Left renal cortex interstitium (tissue), 4 donors: ENCODE measurements at places on chromosomes 13 and 19. TPM values are rescaled to one million over a fixed set of nuclear protein-coding genes. Genes with fewer than 3 reads are reported as not detected.

The GIPC3 gene
- polyA plus RNA-seq = 2.8 TPM

The RNF225 gene
- polyA plus RNA-seq = not detected

The ZNF845 gene
- 10.8 TPM for polyA plus RNA-seq

The IGFL2 gene
- polyA plus RNA-seq = not detected

DNA sequence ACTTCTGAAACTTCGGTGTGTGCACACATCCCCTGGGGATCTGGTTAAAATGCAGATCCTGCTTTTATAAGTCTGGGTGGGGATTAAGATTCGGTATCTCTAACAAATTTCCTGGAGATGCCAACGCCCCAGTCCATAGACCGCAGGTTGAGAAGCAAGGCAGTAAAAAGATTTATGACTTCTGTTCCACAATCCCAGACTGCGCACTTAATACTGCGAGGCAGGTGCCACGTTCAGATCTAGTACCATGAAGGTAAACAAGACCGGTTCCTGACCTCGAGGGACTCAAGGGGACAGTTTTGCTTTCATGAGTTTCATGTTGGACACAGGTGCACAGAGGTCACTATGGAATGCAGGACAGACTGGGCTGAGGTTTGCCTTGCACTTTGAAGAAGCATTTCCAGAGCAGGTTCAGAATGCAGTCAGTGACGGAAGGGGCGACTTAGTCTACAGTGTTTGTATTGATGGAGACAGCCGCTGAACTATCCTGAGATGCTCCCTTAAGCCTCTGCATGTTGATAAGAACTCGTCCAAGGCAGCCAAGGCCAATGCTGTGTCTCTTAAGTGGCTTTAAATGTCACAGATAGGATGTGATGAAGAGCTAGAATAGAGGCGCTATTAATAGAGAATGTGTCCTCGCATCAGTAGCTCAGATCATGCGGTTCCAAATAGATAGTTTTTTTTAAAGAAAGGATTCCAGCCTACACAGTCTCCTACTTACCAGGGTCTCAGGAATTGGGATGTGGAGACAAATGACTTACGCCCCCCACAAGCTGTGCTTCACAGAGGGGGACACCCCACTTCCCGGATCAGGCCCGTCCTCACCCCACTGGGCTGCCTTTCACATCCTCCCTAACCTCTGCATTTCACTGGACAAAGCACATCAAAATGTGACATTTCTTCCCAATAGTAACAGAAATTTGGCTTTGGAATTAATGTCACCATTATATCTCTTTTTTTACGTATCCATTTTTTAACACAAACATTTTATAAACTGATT is 97.1 kb upstream of the IRS2 start:
- DNase-seq = no peak

- no peak for DNase-seq
These were observed 5.4 kb upstream of the ZSCAN5A start for GRCh38 chr19:56319991-56320390.

DNA sequence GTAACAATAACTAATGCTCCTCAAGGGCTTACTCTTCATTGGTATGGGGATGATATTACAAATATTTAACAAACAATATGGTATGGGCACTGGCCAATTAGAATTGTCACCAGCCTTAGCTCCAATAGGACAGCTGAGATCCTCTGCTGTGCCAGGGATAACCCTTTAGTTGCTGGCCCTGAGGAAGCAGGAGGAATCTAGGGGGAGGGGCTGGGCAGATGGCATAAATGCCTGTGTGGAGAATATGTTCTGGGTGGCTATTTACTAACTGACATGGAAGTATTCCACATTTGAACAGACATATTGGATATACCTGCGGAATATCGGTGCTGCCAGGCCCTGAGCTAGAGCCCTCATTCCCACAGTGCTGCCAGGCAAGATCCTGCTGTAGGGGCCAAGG is 16.6 kb upstream of the LRCH1 start:
- no peak for DNase-seq

DNA sequence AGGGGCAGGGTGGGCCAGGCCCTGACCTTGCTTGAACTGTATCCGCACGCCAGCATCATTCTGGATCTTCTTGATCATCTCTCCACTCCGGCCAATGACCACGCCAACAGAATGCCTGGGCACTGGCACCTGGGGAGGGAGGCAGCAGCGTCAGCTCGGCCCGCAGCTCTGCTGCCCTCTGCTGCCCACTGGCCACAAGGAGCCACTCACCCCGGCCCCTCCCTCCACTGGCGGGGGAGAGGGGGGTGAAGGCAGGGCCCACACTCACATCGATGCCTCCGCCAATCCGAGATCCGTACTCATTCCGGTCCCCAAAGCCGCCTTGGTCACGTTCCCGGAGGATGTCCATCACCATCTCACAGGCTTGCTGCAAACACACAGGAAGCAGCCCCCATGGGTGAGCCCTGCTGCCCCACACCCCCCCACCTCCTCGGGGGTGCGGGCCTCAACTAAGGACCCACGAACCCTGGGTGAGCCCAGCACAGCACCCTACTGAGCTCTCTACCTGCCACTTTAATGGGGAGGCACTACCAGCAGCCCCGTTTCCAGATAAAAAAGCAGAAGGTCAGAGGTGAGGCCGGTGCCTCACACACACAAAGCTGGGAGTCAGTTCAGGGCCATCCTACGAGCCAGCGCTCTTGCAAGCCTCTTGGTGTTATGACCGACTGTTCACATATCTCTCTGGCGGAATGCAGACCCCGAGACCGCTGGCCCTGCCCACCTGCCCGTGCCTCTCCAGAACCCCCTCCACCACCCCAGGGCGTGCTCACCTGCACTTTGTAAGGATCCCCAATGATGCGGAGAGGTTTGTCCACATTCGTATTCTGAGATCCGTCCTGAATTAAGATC is 6.7 kb downstream of the KHSRP start:
- no peak for DNase-seq

GRCh38 chr19:46599716-46600373 is 1.3 kb upstream of the CALM3 start:
- no peak for DNase-seq

DNA sequence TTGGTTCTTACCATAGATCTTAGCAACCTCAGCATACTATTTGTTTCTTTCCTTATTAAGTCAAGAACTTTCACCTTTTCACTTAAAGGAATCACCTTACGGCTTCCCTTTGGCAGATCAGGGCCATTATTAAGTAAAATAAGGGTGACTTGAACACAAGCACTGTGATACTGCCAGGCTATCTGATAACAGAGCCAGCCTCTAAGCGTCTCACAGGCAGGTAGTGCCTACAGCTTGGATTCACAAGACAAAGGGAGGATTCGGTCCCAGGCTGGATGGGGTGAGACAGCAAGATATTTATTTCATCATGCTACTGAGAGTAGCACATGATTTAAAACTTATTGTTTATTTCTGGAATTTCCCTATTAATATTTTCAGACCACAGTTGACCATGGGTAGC is 218.6 kb downstream of the FOXO1 start:
- no peak for DNase-seq
